ENCODE measurements at places on chromosomes 16 and 17. TPM values are rescaled to one million over a fixed set of nuclear protein-coding genes. Genes with fewer than 3 reads are reported as not detected.

Gene SSTR5
- not detected for total RNA-seq

Gene NEUROD2
- not detected for total RNA-seq

Gene BCL6B
- total RNA-seq, result 1.0 TPM

Gene SMIM36
- not detected for total RNA-seq

Gene KCNJ16
- total RNA-seq, result not detected

Gene FADS6
- total RNA-seq, result not detected

Gene PRR35
- total RNA-seq, result not detected

Gene SPNS3
- not detected for total RNA-seq

Gene NOB1
- total RNA-seq, result 43.0 TPM

Gene CX3CL1
- total RNA-seq, result not detected

Gene UMOD
- not detected for total RNA-seq

Gene TEKT5
- total RNA-seq, result not detected

Gene HBQ1
- total RNA-seq, result 1.2 TPM

Gene KIF2B
- not detected for total RNA-seq

Gene NPIPA8
- not detected for total RNA-seq

Gene CIBAR2
- not detected for total RNA-seq

Gene MAP2K4
- total RNA-seq, result 17.5 TPM

Gene KRT31
- not detected for total RNA-seq

Gene GNG13
- total RNA-seq, result not detected

Gene PIK3R6
- not detected for total RNA-seq

Gene TLCD3B
- 0.34 TPM for total RNA-seq

Gene TSR1
- 57.4 TPM for total RNA-seq

Gene CACNG5
- total RNA-seq, result 0.17 TPM

Gene SLC5A10
- not detected for total RNA-seq

Gene TP53TG3C
- not detected for total RNA-seq

Gene GJC1
- total RNA-seq, result 18.3 TPM

Gene C17orf78
- not detected for total RNA-seq

Gene CRHR1
- total RNA-seq, result not detected

Gene AIPL1
- total RNA-seq, result not detected

Gene SULT1A2
- total RNA-seq, result not detected

Gene NXPH3
- not detected for total RNA-seq
